ENCODE measurements at places on chromosomes 2 and 18.

DNA sequence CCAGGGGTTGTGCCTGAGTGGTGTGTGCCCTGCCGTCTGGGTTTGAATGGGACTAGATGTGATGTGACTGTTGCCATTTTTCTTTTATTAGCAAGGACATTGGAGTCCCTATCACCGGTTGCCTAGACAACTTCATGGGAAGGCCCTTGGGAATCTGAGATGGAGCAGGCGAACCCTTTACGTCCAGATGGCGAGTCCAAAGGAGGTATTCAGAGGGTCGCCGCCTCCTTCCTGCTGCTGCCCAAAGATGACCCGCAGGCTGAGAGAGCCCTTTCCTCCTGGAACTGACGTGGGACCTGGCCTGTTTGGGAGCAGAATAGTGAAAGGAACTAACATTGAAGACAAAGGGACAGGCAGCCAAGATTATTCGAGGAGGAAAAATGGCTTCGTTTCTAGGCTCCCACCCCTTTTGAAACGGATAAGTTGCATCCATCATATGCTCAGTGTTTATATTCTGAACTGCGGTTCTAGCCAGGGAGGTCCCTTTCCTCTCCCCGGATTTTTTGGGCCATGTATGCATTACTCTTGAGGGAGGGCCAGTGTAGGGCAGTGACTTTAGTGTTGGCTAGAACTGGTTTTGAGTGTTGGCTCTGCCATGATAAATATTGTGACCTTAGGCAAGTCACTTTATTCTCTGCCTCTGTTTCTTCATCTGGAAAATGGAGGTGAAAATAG is 673 bp downstream of the CENPO start:
- peak; percentile 46 for DNase-seq

GRCh38 chr2:203440671-203441070 is 94.4 kb downstream of the RAPH1 start:
- no peak for DNase-seq

DNA sequence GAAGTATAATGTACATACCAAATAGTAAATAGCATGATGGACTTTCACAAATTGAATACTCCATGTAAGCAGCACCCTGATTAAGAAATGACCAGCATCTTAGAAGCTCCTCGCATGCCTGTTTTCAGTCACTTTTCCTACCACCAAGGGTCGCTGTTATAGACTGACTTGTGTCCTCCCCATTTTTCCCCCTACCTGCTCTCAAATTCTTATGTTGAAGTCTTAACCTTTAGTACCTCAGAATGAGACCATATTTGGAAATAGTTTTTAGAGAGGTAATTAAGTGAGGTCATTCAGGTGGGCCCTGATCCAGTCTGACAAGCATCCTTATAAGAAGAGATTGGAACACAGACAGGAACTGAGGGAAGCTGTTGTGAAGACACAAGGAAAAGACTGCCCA is 125.9 kb downstream of the LYPD6 start:
- DNase-seq = no peak

DNA sequence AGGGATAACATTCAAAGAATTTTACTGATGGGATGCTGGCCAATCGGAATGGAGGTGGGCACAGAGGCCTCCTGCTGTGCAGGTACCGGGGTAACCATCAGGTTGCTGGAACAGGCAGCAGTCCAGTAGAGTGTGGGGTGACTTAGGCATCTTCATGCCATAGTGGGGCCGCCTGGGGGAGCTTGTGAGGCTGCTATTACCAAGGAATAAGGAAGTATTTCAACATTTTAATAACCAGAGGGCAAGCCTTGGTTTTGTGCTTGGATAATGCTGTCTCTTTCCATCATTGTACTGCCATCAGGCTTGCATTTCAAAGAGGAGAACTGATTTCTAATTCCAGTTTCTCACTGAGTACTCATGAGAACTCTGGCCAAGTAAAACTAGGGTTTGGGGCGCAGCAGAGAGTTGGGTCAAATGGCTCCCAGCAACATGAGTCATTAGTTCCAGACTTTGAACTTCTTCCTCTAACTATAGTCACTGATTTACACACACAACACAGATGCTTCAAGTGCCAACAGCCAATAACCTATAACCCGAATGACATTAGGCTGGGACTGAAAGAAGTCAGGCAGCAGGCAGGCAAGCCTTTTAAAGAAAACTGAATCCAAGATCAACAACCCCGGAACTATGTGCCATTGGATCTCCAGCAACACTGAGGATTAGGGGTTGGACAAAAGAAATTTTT is 56.1 kb upstream of the FHL2 start:
- peak; percentile 78 for DNase-seq

DNA sequence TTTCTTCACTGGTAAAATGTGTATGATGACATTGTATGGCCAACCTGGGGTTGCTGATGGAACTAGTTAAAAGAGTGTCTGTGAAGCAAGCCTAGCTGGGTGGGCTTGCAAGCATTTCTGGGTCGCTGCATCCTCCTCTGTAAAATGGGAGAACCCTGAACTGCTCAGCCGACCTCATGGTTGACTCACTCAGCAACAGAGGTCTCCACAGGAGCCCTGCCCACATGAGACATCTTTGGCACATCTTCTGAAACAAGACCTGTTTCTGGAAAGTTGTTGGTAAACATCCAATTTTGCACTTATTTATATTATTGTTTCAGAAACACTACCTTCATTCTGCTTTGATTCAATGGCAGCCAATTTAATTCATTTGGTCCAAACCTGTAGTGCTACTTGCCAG is 52.6 kb downstream of the BCL11A start:
- no peak for DNase-seq

DNA sequence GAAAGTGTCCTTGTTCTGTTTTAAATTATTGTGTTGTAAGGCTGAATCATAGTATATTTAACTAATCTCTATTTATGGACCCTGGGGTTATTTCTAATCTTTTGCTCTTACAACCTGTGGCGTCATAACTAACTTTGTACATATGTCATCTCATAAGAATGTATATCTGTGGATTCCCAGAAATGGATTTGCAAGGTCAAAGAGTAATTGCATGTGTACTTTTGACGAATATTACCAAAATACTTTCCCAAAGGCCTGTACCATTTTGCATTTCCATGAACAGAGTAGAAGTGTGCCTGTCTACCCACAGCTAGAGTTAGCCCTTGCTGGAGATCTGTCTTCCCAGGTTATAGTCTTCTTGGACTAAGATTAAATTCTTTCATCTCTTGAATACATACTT is 42.8 kb downstream of the SEMA4F start:
- peak; percentile 62 for DNase-seq

- no peak for DNase-seq
Observed at GRCh38 chr2:42976351-42976750, 184.0 kb upstream of the HAAO start.
